ENCODE measurements at places on chromosomes 3 and 15.

DNA sequence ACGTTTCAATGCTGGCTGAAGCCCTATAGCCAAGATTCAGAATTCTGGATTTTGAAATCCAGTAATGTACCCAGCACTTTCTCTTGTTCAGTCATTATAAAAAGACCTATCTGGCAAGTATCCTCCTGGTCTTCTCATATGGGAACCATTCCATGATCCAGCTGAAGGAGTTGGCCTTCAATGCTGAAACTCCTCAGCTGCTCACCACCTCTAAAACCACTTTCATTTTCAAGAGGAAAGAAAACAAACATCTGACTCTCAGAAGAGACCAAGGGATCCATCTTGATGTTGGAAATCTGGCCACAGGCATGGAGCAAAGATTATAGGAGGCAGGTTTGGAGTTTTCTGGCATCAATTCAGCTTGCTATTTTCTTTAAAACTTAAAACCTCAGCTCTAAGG, 235.4 kb downstream of the FMN1 start:
- no peak for DNase-seq

DNA sequence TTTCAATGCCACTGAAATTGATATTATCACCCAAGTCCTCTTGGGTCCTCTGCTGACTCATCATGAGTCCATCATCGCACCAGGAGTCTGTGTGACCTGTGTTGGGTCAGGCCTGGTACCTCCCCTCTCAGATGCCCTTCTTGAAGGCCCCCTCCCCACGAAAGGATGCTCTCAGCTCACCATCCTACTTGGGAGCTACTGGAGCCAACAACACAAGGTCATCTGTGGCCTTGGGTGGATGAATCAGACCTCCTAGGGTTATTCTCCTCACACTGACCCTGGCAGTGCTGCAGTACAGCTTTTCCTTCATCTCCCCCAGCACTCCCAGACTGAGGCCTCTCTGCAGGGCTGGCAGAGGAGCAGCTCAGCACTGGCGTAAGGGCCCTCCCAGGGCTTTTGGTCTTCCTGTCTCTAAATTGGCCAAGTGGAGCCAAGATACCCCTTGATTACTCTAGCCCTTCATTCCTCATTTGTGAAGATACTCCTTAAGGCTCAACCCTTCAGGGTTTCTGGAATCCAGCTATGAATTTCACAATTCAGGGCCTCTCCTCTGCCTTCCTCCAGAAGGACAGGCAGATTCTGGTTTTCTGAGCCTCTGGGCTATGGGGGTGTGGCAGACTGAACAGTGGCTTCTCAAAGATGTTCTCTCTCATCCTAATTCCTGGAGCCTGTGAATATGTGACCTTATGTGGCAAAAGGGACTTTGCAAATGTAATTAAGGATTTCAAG, 80.7 kb upstream of the GSK3B start:
- no peak for DNase-seq

- no peak for DNase-seq
Observed at GRCh38 chr3:171646357-171647133, 163.7 kb downstream of the PLD1 start.

DNA sequence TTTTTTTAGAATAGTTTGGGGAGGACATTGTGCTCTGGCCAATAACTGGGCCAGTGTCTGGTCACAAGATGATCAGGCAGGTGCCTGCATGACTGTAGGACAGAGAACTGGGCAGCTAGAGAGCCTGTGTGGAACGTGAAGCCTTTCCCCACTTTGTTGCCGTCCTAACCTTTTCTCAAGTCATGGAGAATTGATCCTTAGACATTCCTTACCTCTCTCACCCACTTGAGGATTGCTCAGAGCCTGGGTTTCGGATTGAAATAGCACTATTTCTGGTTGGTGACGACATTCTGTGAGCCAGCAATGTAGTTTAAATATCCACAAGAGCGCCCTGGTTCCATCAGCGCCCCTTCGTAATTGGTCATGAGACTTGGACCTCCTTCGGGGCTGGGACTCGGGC, 138.4 kb downstream of the IGF1R start:
- DNase-seq: no peak

GRCh38 chr3:39383881-39384664, 903 bp downstream of the SLC25A38 start:
- DNase-seq: no peak

DNA sequence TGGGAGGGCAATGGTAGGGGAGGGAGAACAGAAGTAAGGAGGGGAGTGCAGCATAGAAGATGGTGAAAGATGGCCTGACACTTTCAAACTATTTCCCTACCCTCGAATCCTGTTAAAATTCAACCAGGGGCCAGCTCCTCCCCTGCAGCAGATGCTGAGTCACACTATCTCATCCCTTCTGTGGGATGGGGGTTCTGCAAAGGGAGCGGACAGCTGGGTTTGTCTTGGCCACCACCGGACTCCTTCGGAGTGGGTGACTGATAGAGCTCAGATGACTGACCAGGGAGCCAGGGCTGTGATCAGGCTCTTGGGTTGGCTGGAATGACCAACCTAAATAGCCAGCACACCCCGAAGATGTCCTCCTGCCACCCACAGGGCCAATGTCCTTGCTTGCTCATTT, 33.6 kb upstream of the TMCC1 start:
- no peak for DNase-seq

- DNase-seq: no peak
Observed at GRCh38 chr3:43015991-43016865, 37.1 kb downstream of the GASK1A start.

DNA sequence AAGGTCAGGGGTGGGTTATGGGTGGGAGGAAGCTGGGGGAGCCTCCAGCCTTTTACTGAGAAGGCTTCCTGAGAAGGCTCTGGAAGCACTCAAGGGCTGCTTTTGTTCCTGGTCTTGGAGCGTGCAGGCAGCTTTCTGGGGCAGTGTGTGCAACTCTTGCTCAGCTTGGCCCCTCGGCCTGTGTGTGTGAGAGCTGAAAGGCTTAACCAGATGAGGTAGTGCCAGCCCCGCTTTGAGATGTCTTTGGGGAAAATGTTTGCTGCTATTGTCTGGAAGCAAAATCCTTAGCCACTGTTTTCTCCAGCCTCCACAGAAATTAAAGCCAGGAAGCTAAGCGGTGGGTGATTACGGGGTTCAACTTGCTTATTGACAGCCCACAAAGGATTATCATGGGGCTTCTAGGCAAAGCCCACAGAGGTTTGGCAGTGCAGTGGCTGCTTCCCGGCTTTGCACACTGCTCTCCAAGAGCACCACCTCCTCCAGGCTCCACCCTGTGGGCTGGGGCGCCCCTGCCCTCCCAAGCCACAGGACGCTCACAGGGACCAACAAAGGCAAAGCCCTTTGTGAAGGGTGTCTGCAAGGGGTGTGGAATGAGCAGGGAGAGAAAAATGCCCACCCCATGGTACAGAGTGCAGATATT, 121.7 kb upstream of the TLE3 start:
- no peak for DNase-seq

DNA sequence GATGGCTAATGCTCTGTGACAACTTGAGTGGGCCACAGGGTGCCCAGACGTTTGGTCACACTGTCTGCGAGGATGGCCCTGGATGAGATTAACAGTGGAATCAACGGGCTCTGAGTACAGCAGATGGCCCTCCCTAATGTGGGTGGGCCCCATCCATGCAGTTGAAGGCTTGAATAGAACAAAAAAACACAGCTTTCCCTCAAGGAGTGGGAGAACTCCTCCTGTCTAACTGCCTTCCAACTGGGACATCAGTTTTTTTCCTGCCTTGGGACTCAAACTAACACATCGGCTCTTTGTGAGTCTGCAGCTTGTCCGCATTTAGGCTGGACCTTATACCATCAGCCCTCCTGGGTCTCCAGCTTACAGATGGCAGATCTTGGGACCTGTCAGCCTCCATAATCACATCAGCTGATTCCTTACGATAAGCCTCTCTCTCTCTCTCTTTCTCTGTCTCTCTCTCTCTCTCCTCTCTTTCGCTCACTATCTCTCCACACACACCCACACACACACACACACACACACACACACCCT, 20.8 kb downstream of the FAM174B start:
- no peak for DNase-seq

DNA sequence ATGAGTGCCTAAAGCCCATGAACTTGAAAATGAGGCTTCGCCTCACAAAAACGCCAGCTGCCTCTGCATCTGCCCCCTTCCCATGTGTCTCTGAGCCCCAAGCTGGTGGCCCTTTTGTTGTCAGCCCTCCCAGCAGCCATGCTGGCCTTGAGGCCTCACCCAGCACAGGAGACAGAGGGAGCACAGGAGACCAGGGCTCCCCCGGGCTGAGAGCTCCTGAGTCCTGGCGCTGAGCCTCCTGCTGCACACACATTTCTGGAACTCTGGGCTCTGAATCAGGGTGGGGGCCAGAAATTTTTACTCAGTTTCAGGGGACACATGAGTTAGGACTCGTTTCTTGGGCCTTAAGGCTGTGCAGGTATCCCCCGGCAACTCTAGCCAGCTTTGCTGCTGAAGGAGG, 56.4 kb upstream of the ACAD9 start:
- DNase-seq: no peak

DNA sequence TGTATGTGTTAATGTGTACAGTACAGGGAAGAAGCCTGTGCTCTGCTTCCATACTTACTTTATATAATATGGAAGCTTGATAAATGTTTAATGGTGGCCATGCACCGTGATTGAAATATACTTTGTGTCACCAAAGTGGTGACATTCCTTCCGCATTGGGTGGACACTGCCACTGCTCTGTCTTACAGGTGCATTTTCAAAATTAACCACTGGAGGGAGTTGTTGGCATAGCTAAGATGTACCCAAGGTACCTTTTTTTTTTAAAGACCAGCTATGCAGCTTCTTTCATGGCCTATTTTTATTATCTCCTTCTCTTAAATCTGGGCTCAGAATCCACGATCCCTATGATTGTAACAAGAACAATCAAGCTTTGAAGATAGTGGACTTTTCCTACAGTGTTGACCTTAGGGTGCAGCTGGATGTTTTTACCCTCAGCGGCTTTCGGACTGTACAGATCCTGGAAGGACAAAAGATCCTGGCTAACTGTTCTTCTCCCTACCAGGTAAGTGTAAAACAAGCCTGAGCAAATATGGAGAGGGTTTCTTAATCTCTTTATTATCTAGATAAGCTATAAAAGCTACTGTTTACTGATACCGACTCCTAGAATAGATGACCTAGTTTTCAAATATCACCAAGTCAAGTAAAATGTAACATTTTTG, 21.6 kb upstream of the PAK6 start:
- no peak for DNase-seq

- no peak for DNase-seq
Observed at GRCh38 chr3:54659347-54659746, 268.5 kb downstream of the LRTM1 start.

- DNase-seq: no peak
Observed at GRCh38 chr3:23592961-23593931, 212.5 kb upstream of the UBE2E1 start.

- no peak for DNase-seq
Observed at GRCh38 chr15:48516121-48516520, 129.4 kb downstream of the FBN1 start.

- DNase-seq: no peak
Observed at GRCh38 chr3:13107661-13108060, 34.4 kb upstream of the IQSEC1 start.

- DNase-seq: no peak
Observed at GRCh38 chr15:30953183-30953582, 38.2 kb downstream of the MTMR10 start.

DNA sequence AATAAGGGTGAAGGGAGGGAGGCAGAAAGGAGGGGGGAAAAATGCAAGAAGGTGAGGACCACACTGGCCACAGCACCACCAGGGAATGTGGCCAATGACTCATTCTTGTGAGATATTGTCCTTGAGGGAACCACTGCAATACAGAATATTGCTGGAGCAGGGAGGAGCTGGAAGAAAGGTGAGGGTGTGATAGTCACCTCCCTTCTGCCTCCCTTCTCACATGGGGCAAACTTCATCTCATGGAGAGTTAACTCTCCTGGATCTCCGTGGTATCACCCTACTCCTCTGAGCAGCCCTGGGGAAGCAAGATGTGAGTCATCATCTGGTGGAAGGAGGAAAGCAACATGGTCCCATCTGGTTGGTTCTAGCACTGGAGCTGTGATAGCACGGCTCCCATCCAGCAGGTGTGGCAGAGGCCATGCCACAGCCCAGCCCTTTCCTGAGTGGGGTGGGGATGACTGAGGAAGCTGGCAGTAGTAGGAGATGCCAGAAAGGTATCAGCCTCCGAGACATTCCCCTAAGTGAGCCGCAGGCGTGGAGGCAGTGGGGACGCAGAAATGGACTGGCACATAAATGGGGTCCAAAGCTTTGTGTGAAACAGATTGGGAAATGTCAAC, 115.9 kb upstream of the LPP start:
- DNase-seq: no peak

GRCh38 chr3:107579371-107579770, 56.6 kb downstream of the BBX start:
- no peak for DNase-seq

- no peak for DNase-seq
Observed at GRCh38 chr3:180563406-180563805, 38.6 kb upstream of the TTC14 start.

DNA sequence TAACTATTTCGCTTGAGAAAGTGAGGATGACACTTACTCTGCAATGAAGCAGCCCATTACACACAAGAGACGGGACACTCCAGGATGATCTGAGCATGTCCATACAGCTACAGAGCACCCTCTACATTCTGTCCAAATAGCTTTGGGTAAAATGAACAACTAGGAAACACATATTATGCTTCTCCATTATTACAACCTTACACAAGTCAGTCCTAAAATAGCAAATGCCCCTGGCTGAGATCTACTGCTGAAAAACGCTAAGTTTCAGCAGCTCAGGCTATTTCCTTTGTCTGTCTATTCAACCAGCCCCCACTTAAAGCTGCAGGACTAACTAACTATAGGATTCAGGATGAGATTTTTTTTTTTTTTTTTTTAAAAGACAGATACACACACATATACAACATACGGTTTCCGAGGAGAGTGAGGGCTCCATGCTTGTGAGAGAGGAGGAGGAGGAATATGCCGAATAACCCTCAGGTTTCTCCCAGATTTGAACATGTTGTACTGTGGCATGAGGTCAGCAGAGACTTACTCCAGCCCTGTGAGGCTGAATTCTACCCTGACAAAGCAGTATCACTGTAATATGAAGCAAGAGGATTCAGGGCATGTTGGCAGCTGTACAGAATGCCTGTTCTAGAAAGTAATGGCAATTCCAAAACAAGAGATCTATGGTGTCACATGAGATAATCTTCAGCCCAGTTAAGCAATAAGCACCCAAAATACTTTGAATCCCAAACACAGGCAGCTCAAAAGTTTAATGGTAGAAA, 117.3 kb upstream of the PLXND1 start:
- DNase-seq: no peak

DNA sequence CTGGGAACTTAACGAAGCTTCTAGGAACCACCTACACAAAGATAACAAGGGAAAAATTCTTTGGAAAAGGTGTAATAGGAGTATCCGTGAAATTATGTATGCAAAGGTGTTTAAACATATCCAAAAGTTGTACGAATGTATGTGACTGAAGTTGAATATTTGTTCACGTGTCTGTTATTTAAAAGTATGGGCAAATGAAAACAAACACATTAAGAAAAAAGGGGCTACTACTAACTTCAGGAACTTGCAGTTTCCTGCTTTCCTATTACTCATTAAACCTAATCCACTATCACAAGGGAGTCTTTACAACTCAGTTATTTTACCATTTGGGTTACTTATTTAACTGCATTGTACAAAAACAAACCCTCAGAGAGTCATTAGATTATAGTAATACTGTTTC, 33.9 kb upstream of the GRAMD1C start:
- DNase-seq: no peak

- no peak for DNase-seq
Observed at GRCh38 chr3:65347166-65347565, 659.4 kb upstream of the ADAMTS9 start.

- DNase-seq: no peak
Observed at GRCh38 chr15:28913171-28913765, 27.5 kb downstream of the APBA2 start.

- DNase-seq: no peak
Observed at GRCh38 chr3:57064572-57064971, 4.1 kb downstream of the SPATA12 start.

Data from GOT3 (cell line).